ENCODE measurements at places on chromosomes 1 and 21.
A peak's percentile ranks its signal among the peaks of the same experiment; 100 is the strongest.

- DNase-seq, result no peak
These were observed 107.0 kb upstream of the TSPAN2 start for GRCh38 chr1:115196296-115196695.

DNA sequence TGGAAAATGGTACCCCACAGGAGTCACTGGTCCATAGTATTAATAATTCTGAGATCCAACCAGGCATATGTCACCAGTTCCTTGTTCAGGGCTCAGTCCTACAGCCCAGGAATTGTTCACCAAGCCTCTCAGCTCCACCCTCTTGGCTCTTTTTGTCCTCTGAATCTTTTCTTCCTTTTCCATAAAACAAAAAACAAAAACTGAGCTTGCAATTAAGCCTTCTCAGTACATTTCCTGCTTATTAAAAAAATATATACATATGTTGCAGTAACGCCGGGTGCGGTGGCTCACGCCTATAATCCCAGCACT, 23.4 kb upstream of the KIF1B start:
- DNase-seq, result no peak

DNA sequence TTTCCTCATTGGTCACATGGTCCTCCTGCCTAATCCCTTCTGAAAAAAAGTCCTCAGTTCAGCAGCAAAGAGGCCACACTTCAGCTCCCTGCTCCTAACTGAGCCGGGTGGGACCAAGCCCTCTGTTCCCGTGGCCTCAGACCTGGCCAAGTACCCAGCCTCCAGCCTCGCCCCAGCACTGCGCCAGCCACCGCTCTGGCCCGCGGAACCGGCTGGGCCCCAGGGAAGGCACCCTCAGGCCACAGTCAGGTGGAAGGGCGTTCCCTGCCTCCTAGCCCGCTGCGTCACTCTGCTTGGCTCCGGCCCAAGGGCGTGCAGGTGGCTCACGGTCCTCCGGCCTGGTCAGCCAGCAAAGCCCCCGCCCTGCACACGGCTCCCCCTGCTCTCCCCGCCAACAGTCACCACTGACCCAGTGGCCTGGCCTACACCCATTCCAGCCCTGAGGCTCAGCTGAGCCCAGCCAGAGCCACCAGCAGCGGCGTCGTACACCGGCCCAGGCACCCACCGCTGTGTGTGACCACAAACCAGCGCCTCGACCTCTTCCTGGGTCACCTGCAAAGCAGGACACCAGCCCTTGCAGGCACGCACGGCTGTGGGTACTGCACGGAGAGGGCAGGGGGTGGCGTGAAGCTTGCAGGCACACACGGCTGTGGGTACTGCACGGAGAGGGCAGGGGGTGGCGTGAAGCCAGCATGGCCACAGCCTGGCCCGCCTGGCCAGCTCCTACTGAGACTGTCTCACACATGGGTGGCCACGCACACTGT, 19.4 kb downstream of the NADK start:
- peak; percentile 76 for DNase-seq

- no peak for DNase-seq
These were observed 13.8 kb downstream of the TP53BP2 start for GRCh38 chr1:223831755-223832636.

DNA sequence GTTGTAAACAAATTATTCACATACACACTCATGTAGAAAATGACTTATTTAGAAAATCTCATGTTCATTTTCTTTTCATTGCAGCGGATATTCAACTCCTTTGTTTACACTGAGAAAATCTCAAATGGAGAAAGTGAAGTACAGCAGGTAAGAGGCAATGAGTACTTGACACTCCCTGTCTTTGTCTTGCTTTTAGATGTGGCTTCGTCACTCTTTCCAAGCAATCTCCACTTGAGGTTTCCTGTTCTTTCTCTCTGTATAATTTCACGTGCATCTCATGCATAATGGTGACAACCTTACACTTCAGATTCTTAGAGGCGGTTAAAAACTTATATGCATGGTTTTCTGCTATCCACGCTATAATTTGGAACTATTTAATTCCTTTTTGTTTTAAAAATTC, 80.6 kb downstream of the CACHD1 start:
- no peak for DNase-seq

GRCh38 chr1:18869847-18870594, 10.6 kb upstream of the TAS1R2 start:
- DNase-seq, result no peak

DNA sequence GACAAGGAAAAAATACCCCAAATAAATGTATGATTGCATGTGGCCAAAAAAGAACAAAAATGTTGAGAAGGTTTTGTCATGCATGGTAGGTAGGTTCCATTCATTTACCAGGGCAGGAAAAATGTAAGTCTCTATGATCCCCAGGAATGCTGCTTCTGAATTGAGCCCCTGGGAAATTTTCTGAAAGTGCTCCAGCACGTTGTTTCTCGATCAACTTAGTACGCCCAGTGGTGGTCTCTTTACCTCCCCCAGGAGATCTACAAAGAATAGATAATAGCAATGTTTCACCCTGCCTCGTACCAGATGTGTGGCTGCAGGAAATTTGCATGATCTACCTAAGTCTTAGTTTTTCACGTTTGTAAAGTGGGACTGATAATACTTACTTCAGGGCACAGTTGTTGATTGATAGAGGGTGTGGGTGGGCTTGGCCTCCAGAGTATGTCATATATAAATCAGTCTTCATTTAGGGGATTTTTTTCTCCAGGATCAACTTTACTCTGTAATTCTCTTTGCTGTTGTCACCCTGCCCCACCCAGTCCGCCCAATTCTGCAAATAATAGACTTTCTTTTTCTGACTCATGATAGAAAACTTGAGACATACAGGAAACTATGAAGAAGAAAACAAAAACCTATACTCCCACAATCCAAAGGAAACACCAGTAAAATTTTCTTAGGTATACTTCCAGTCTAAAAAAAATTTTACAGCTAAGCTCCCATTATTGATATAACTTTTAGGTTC, 462.0 kb upstream of the RUNX1 start:
- no peak for DNase-seq

GRCh38 chr1:159895836-159896545, 4.0 kb downstream of the CFAP45 start:
- no peak for DNase-seq

DNA sequence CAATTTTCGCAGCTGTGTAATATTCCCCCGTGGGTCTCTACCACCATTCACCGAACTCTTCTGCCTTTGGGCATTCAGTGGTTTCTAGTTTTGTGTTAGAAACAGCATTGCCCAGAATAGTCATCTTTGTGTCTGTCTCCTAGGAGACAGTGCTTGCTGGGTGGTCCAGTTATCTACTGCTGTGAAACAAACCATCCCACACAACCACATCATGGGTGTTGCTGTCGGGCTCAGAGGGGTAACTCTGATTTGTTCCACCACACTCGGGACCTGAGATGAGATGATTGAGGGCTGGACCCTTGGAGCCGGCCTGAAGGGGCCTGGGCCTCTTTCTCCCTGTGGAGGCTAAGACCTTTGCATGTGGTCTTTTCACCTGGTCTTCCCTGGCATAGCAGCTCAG, 427.2 kb upstream of the VAMP3 start:
- no peak for DNase-seq

DNA sequence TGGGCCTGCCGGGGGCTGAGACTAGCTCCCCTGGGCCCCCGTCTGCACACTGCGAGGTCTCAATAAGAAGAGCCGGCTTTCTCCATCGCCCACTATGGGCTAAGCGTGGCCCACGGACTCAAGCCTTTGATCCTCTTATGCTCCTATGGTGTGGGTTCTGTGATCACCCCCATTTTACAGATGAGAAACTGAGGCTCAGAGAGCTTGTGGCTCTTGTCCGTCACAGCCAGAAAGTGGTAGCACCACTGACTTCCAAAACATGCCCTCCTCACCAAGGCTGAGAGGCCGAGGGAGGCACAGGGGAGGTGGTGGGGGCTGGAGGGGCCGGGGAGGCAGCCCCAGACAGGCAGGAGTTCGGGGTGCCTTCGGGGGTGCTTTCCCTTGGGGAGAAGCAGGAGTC, 39.0 kb upstream of the CASZ1 start:
- DNase-seq, result no peak

DNA sequence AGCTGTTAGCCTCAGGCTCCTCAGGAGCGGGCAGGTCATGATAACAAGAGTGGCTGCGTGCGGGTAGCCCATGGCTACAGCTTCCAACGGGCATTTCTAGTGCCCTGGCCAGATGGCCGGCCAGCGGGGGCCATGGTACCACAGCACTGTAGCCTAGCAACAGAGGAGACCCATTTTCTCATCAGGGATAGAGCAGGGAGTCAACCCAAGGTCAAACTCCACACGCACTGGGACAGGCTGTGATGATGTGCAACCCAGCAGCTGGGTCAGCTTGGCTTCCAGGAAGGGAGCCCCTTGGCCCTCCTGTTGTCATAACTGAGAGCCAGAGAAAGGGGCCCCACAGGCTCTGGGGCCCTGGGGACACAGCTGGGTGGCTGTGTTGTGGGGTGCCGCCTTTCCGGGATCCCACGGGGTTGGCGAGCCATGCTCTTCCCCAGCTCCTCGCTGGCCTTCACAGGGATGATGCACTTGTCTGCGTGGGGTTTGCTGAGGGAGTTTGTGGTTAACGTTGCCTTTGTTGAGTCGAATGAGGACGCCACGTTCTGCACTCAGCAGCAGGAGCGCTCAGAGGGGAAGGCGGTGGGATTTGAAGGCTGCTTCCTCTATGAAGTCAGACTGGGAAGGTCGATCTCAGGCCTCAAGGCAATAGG, 46.3 kb downstream of the COL18A1 start:
- no peak for DNase-seq

- DNase-seq, result peak; percentile 4
These were observed 37.6 kb downstream of the ALG6 start for GRCh38 chr1:63405021-63405420.

DNA sequence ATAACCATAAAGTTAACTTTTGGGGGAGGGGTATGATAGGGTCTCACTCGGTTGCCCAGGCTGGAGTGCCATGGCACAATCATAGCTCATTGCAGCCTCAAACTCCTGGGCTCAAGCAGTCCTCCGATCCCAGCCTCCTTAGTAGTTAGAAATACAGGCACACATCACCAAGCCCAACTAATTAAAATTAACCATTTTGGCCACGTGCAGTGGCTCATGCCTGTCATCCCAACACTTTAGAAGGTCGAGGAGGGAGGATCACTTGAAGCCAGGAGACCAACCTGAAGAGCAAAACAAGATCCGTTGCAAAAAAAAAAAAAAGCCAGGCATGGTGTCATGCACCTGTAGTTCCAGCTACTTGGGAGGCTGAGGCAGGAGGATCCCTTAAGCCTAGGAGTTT, 26.6 kb upstream of the MED18 start:
- DNase-seq, result no peak

DNA sequence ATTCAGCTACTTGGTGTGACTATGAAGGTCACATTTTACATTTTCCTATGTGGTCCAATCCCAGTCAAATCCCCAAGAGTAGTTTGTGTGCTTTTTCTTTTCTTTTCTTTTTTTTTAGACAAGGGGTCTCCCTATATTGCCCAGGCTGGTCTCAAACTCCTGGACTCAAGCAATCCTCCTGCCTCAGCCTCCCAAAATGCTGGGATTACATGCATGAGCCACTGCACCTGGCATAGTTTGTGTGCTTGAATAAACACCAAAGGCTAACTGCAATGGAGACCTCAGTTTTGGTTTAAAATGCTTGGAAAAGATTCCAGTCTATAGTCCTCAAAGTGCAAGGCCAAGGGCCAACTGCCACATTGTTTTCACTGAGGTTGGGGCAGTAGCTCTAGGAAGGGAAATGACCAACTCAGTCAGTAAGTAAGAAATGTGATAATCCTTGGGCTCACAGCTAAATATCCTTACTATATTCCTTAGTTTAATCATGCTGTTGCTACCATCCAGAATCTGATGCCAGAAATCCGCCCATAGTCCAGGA, 38.6 kb downstream of the EIF2B3 start:
- DNase-seq, result no peak

DNA sequence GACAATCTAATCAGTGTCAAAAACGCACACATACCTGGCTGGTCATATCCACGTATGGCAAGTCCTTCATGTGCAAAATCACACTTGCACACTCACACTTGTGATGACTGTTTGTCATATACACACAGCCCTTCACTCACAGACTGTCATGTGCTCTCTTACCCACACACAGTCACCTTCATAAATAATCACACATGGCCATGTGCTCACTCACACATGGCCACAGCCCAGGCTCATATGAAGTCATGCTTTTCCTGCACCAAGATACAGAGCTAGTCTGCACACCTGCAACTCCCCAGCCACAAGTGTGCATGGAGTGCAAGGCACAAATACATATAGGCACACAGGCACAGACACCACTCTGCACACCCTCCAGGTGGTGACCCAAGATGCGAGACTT, 45.4 kb upstream of the FOXO6 start:
- no peak for DNase-seq

GRCh38 chr1:27650171-27650538, 15.2 kb upstream of the FGR start:
- DNase-seq, result no peak

GRCh38 chr21:42097860-42098454, 26.8 kb downstream of the UMODL1 start:
- peak; percentile 90 for DNase-seq

GRCh38 chr21:28754127-28754611, 238.5 kb downstream of the LTN1 start:
- DNase-seq, result peak; percentile 82

GRCh38 chr1:119220991-119221390, 80.5 kb upstream of the WARS2 start:
- DNase-seq, result no peak

- DNase-seq, result no peak
These were observed 25.5 kb upstream of the IFNAR1 start for GRCh38 chr21:33299181-33299752.

GRCh38 chr1:75519651-75520427, 91.1 kb downstream of the SLC44A5 start:
- no peak for DNase-seq

DNA sequence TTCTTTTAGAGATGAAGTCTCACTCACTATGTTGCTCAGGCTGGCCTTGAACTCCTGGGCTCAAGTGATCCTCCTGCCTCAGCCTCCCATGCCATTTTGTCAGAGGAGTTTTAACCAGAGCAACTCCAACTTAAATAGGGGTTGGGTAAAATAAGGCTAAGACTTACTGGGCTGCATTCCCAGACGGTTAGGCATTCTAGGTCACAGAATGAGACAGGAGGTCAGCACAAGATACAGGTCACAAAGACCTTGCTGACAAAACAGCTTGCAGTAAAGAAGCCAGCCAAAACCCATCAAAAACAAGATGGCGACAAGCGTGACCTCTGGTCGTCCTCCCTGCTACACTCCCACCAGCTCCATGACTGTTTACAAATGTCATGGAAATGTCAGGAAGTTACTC, 5.7 kb upstream of the DNAH14 start:
- peak; percentile 7 for DNase-seq

- no peak for DNase-seq
These were observed 9.8 kb upstream of the FNBP1L start for GRCh38 chr1:93437976-93438605.

- DNase-seq, result peak; percentile 51
These were observed 395.6 kb downstream of the SETD4 start for GRCh38 chr21:35664683-35665082.

GRCh38 chr1:85372683-85373377, 92.1 kb downstream of the DDAH1 start:
- peak; percentile 40 for DNase-seq

GRCh38 chr1:20212685-20213331, 26.5 kb upstream of the PLA2G2C start:
- no peak for DNase-seq

All from retinal pigment epithelial cell (primary cell).